ENCODE measurements at places on chromosomes 7 and 10.

- no peak for DNase-seq
Measured at GRCh38 chr10:110892602-110893288, 21.0 kb downstream of the PDCD4 start.

GRCh38 chr10:21257919-21258318, 267.6 kb downstream of the SKIDA1 start:
- no peak for DNase-seq

DNA sequence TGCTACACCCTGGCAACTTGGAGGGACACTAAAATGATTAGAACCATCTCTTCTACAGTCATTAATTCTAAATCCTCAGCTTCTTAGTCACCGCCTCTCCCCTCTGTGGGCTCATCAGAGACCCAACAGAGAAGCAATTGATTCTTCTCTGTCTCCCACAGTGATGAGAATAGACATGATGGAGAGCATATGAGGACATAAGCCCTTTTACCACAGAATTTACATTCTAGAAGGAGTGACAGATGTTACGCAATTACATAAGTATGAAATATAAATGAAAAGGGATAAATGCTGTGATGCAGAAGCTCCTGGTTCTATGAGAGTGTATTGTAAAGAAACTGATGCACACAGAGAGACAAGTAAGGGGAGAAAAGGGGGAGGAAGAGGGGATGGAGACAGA, 18.1 kb upstream of the ABCB5 start:
- DNase-seq: no peak

DNA sequence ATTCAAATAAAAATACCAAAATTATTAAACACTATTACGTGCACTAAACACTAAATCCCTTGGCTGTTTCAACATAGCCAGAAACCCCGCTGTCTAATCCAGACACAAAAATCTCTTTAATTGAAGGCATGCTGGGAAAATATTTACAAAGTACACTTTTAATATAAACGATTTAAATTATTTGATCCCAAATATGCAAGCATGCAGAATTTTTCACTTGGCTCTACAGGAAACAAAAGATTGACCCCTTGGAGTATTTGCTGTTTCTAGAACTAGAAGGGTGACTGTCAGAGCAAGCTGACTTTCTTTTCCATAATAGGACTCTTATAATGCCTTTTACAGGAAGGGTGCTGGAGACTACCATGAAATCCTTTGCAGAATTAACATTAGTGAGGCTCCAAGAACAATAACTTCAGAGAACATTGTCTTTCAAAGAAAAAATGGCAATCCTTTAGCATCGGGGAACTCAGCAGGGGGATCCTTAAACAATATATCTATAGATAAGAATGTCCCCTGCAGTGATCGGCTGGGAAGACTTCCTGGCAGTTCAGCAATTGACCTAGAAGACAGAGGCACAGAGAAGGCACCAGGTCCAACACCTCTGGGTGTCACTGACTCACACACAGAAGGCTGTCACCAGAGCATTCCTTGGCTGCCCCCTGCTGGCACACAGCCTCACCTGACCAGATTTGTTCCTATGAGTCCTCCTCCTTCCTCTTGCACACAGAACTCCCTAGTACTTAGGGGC, 55.8 kb upstream of the MRLN start:
- DNase-seq: no peak

DNA sequence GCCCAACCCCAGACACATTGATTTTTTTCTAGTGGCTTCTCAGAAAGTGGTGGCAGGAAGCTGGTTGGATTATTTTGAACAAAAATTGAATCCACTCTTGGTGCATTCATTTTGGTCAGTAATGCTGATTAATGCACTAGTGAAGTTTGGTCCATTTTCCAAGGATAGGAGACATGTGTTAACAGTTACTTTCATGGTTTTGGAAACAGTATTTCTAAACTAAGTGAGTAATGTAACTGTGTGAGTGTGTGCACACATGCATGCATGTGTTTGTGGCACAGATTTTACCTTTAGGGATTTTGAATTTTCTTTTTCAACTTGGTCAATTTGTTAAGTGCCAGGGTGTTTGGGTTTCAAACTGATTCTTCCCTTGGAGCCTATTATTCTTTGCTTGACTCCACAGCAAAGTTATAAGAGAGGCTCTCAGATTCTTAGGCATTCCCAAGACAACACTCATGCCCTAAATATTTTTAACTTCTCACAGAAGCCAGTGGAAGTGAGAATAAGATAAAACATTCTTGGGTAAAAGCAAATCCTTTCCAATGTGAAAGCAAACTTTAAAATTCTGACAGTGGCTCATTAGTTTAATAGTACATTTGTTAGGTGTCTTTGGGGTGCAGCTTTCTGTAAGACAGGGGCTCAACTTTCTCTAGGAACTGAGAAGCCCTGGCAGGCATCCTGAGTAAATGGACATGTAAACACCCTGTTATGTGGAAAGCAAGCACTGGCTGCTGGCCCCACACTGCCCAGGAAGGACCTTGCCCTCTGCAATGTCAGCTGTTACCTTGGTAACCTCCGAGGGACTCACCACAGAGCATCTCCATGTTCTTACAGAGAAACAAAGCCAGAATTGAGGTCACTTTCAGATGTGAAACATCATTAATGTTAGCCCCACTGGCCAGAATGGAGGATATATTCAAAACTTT, 68.4 kb downstream of the ASAH2B start:
- DNase-seq: no peak

DNA sequence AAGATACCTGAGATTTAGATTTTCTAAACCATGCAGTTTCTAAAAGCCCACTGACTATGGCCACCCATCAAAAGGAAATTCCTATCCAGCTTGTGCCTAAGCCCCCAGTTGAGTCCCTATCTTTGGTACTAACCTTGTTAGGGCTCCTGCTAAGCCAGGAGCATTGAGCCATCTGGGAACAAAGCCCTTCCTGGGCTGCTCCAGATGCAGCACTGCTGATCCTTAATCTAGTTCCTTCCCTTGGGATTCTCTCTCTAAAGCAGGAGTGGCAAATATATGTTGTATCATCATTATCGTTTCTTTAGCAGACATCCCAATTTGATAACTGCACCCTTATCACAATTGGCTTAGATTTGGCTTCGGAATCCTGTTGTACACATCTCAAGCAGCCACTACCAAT, 24.7 kb upstream of the PDLIM1 start:
- DNase-seq: no peak

GRCh38 chr10:14052931-14053330, 277.8 kb downstream of the FRMD4A start:
- DNase-seq: no peak

GRCh38 chr7:2452074-2452507, 24.1 kb downstream of the GRIFIN start:
- DNase-seq: no peak

- DNase-seq: no peak
Measured at GRCh38 chr10:70500368-70500767, 21.8 kb downstream of the PALD1 start.

DNA sequence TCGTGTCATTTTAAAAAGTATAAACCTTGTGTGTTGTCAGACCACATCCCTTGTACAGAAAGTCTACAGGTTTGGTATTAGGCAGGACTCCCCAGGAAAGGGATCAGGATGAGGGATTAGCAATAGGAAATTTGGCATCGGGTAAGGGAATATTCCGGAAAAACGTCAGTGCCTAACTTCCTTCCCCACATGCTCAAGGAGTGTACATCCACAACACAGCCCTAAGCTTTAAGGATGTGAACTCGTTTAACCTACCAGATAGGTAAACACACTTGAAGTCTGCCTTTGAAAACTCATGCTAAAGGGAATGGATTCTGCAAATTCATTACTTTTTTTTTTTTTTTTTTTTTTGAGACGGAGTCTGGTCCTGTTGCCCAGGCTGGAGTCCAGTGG, 194.9 kb downstream of the SKIDA1 start:
- DNase-seq: no peak

DNA sequence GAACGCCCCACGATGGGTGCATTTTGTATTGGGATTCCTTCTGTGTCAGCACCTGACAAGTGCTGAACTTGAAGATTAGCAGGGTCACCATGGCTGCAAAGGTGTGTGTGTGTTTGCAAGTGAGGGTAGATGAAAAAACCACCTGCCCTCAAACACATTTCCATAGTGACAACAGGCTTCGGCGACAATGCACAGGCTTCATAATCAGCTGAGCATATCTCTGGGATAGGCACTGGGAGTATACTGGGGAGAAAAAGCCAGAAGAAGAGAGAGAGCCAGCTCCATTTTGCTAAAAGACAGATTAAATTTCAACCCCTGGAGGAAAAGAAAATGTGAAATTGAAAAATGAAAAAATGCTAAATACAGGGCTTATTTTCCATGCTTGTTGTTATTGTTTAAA, 656.1 kb downstream of the INHBA start:
- DNase-seq: no peak

- DNase-seq: no peak
Measured at GRCh38 chr7:99004216-99004615, 125.9 kb downstream of the TRRAP start.

- DNase-seq: peak; percentile 5
Measured at GRCh38 chr7:26500749-26501352, 209.2 kb downstream of the SNX10 start.

DNA sequence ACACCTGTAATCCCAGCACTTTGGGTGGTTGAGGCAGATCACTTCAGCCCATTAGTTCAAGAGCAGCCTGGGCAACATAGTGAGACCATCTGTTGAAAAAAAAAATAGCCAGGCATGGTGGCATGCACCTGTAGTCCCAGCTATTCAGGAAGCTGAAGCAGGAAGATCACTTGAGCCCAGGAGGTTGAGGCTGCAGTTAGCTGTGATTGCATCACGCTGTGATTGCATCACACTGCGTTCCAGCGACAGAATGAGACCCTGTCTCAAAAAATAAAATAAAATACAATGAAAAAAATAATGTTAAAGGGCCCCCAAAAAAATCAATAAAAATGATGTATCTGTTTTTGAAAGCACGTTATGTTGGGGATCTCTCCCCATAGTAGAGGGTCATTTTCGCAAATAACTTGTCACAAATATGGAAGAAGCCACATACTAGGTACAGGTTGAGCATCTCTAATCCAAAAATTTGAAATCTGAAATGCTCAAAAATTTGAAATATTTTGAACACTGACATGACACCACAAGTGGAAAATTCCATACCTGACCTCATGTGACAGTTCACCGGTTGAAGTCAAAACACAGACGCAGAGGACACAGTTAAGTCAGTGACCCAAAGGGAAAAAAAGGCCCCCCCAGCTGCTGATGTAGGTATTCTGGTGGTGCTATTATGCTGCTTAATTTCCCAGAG, 9.5 kb downstream of the CISD1 start:
- DNase-seq: no peak

GRCh38 chr10:68333058-68333395, 299 bp upstream of the PBLD start:
- no peak for DNase-seq

DNA sequence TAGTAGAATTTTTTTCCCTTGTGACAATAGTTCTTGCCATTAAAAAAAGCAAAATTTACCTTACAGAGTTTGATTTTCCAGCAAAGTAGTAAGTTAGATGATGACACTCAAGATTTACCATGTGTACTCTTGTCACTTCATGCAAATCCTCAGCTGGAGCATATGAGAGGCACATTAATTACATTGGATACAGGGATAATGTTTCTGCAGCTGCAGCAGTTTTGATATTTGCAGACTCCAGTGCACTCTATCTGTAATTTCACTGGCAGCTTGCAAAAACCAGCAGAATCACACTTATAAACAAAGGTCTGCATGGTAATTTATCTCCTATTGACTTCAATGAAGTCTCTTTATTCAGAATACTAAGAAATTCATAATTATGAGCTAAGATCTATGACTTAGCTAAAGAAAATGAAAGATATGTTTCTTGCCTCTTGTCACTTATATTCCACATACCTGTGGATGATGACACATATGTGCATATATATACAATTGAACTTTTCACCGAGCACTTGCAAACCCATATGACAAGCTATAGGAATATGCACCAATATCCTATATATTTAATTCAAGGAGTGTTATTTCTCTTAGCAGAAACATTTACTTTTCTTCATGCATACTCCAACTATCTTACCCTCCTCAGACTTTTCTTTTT, 530.6 kb downstream of the PHTF2 start:
- no peak for DNase-seq

DNA sequence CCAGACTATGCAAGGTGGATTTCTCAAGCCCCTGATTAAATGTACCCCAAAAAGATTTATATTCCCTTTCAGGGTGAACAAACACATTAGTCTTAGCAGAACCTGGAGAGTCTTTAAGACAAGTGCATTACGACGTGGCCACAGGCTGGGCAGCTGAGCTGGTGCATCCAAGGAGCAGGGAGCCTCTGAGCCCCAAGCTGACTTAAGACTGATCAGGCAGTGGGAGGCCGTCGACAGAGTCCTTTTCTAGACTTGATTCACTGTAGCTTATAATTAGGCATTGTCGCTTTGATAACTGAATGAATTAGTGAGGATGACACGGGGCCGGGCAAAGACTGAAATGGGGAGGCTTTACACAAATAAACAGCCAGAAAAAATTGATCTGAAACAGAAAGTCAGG, 353.2 kb downstream of the GPAM start:
- no peak for DNase-seq

DNA sequence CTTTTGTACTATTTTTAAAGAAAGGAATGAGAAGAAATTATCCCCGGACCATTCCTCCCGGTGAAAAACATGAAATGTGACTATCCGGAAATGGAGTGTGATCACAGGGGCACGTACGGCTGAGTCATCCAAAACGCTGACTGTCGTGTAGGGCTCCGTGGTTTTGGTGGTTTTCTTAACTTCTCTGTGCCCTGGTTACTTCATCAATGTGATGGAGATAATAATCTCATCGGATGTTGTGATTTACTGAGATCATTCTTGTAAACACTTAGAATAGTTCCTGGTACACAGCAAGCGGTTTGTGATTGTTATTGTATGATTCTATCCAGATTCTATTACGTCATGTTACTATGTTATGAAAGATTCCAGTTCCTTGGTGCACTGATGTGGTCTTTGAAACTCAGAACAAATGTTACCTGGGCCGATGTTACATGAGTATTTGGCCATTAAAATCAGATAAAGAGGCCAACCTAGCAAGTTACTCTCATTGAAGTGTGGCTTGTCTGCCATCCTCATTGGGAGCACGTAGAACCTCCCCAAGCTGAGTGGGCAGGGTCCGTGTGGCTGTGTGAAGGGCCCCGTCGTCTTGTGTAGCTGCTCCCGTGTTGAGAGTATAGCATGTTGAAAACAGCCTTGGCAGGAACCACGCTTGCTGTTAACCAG, 99.5 kb downstream of the CAMK1D start:
- DNase-seq: peak; percentile 90

DNA sequence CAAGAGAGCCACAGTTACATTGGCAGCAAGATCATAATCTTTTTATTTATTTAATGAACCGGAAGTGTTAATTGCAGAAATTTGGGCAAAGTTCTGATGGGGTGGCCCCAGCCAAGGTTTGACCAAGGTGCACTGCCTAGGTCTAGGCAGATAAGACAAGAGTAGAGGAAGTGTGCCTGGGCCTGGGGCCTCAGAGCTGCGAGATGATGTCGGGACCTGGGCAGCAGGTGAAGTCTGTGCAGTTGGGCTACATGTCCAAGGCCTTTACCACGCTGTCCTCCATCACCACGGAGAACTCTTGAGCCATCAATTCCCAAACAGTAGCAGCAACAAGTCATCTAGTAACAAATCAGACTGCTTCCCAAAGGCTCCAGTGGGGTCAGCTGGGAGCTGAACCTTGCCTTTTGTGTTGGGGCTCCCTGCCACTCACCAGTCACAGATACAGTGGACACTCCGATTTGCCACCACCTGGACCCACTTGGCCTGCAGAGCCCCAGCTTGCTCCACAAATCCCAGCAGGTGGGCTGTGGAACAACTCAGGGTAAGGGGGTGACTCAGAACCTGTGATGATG, 52.5 kb upstream of the COMTD1 start:
- no peak for DNase-seq

All from CD8-positive, alpha-beta memory T cell (primary cell).